CD4-positive, alpha-beta T cell treated with Interleukin-4 for 1 hour (primary cell): ENCODE measurements at places on chromosomes 4 and X.

DNA sequence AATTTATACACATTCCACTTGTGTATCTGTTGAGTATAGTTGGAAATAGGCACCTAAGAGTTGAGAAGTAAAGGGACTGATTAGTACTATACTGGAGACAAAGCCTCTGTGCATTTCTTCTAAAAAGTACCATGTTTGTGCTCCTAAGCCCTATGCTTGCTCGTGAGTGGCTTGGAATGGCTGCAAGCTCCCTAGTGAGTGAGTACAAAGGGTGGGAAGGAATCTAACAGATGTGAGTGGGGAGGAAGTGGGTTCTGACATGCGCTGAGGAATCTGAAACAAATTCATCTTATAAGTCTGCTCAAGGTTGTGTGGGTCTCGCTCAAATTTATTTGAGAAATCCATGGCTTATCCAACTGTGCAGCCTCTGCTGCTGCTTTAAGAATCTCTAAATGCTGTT lies 13.3 kb downstream of the SPCS3 start:
- no peak for DNase-seq

GRCh38 chr4:115437739-115438138 lies 324.3 kb upstream of the NDST4 start:
- DNase-seq = no peak

DNA sequence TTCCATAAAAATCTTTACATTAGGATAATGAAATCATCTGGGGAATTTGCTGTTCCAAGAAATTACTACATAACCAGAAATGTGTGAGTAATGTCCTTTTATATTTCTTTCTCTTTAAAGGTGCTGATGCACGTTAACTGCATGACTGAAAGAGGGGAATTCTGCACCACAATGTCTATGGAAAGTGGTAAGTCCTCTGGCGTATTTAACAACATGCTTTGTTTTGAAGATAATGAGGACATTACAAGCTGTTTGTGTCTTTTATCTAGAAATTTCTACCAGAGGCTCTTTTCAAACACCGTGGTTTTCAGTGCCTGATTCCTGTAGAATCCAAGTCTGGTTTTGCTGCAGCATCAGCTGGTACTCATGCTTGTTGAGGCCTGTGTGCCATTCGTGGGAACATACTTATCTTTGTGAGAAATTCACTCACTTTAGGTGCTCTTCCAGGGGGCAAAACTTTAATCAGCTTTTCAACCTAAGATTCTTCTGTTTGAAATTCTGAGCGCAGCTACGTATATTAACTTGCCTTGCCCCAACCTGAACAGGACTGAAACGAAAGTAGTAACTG lies 257.2 kb downstream of the PDHA2 start:
- no peak for DNase-seq

DNA sequence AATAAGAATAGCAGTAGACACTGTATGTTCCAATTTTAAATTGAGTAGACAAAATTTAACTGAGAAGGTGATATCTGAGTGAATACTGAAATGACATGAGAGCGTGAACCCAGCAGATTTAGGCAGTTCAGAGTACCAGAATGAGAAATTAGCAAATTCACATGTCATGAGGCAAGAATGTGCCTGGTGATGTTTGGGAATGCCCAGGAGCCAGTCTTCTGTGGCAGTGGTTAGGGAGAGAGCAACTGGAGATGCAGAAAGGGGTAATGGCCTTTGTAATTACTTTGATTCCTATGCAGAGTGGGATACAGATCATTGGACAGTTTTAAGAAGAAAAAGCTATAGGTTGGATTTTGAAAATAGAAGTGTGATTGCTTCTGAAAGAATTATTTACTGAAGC lies 621.9 kb downstream of the TECRL start:
- no peak for DNase-seq

DNA sequence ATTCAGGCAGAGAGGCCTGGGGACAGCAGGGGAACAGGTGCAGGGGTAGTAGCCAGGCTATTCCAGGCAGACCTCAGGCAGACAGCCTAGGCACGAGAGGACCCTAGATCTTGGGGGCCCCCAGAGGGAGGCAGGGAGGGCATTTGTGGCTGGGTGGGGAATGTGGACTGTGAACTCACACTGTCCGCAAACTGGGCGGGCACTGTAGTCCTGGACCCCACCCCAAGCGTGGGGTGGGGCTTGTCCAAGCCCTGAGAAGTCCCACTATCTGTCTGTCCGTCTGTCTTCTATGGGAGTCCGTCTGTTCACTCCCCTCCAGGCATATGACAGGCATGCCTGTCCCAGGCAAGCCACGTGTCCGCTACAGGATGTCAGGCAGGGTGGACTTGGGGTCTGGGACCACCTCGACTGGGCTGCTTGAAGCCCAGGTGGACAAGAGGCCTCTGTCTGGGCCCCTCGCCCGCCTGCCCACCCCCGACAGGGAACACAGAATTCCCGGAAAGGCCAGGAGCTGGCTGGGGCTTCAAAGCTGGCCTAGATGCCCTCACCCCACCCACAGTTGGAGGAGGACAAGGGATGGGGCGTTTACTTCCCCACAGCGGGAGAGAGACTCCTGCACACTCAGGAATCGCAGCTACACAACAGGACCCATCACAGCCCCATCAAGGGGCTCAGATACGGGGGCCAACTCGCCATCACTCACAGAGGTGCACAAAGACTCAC lies at the start of gene SLC38A5:
Gene SLC38A5, minus strand, starts transcription at position 151 of the 723 bp plus-strand sequence. CDS start 2,336 bp downstream, outside the sequence.
- DNase-seq = no peak

DNA sequence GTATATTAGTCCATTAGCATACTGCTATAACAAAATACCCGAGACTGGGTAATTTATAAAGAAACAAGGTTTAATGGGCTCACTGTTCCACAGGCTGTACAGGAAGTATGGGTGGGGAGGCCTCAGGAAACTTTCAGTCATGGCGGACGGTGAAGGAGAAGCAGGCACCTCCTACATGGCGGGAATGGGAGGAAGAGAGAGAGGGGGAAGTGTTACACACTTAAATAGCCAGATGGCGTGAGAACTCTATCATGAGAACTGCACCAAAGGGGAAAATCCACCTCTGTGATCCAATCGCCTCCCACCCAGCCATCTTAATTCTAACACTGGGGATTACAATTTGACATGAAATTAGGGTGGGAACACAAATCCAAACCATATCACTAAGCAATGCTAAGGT lies 98.9 kb upstream of the SH3RF1 start:
- no peak for DNase-seq

DNA sequence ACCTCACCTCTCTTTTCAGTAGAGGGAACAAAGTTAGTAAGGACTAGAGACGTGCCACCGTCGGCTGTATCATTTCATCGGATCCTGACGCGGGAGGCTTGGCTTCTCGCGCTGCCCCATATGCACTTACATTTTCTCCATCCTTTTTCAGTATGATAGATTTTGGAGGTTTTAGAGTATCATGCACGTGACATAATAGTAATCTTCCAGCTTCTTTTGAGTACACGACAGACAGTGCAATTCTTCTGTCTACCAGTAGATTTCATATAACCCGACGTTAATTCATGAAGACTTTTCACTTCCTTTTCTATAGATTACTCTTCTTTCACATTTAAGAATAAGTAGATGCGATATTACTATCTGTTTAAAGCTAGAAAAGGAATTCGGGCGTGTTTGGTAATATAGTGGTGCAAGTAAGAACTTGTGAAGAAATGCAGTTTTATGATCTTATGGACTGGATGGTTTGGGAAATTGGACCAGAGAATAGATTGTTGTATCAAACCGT lies 1.0 kb downstream of the CDS1 start:
- peak; percentile 20 for DNase-seq
